ENCODE measurements at places on chromosomes 4 and X.

- no peak for DNase-seq
These were observed 174.8 kb downstream of the CEP135 start for GRCh38 chr4:56123547-56123946.

DNA sequence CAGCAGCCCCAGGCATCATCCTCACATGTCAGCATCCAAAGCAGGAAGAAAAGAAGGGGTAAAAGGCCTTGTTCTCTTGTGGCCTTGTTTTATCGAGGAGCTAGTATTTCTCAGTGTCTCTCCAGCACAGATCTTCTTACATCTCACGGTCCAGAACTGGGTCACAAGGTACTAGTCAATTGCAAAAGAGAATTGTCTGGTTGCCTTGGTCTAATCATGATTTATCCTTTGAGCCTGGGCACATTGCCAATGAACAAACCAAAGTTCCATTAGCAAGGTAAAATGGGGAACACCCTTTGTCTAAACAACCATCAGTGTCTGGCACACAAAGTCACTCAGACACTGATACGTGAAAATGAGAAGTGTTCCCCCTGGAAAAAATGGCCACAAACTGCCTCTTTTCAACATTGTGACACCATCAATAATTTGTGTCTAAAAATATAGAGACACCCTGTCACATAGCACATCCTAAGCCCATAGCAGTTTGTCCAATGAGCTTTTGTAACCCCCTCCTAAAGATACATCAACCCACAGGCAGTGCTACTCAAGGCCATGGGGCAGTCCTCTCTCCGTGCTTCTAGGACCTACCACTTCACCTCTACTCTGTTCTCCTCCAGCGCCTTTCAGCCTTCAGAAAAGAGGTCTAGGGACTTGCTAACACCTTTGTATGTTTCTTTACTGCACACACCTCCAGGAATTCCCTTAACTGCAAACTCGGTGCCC, 534.4 kb downstream of the MID1IP1 start:
- no peak for DNase-seq

DNA sequence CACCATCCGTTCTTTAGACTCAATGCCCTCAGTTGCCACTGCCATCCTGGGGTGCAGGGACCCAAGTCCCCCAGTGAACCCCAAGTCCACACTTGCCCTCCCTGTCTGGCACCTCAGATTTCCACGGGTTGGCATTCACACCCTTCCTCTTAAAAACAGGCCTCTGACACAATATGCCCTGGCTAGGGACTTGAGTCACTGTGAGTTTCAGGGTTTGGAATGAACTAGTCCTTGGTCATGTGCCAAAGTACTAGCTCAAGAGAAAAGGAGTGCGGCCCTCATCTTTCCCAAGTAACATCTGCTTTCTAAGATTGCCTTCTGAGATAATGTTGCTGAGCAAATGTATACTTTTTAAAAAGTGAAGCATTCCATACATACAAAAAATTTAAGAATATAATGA, 134.0 kb downstream of the MID1 start:
- no peak for DNase-seq

DNA sequence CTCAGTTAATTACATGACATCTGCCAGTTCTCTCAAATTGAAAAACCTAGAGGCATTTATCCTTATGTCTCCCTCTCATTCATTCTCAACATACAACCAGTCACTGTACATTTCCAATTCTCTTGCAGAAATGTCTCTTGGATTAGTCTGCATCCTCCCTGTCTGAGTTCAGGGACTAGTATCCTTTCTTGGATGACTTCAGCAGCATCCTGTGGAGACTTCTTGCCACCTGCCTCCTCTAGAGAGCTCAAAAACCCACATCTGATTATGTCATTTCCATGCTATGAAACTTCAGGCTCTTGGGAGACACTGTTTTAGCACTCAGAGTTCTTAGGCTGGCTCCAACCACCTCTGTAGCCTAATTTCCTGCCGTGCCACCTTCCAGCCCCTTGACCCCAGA, 515.1 kb upstream of the DIPK2B start:
- no peak for DNase-seq

DNA sequence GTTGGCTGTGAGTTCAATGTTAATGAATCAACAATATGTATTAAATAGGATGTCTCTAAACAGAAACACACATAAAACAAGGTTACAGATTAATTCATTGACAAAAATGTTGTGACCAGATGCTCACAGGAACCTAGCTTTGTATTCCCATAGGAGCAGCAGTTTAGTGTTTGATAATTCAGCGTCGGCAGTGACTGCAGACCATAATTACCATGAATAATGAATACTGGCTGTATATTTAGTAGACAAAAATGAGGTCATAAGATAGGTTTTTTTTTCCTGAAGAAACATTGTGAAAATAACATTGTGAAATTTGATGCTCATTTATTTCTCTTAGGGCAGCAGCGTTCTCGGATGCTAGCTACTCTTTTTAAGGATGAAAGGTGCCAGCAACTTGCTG, 27.8 kb downstream of the COPS4 start:
- no peak for DNase-seq

- no peak for DNase-seq
These were observed 905.0 kb downstream of the RAB28 start for GRCh38 chr4:12579172-12579571.

DNA sequence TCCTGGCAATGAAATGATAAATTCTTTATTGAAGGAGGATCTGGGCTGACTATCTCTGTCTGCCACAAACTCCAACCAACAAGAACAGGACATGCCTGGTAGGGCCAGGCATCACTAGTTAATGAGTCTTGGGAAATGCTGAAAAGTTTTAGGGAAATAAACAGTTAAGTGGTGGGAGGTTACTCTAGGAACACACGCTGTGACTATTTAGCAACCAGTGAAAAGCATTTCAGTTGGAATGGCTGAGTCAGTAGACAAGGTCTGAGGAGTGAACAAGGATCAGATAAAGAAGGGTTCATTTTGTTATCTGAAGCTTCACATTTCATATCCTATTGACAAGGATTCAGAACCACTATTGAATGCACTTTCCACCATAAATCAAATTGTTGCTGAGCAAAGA, 394.9 kb upstream of the BOD1L1 start:
- no peak for DNase-seq

DNA sequence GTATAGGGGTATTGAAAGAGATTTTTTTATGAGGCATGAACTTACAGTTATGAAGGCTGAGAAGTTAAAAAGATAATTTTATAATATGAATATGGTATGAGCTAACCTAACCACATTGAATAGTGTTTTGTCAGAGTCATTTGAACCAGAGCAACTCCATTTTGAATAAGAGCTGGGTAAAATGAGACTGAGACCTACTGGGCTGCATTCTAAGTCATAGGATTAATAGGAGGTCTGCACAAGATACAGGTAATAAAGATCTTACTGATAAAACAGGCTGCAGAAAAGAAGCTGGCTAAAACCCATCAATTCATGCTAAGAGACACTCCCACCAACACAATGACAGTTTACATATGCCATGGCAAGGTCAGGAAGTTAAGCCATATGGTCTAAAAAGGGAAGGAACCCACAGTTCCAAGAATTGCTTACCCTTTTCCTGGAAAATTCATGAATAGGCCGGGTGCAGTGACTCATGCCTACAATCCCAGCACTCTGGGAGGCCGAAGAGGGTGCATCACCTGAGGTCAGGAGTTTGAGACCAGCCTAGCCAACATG, 209.2 kb downstream of the TECRL start:
- no peak for DNase-seq

All from islet precursor cell (in vitro differentiated cells).